Inflammatory macrophage treated with lipopolysaccharide for 1 hour (primary cell): ENCODE measurements at places on chromosomes 6 and 20.
A peak's percentile ranks its signal among the peaks of the same experiment; 100 is the strongest.

- peak; percentile 90 for DNase-seq
Measured at GRCh38 chr20:50438986-50439407, 71.2 kb upstream of the PTPN1 start.

GRCh38 chr20:49814057-49814694, 1.5 kb downstream of the SLC9A8 start:
- peak; percentile 67 for DNase-seq

DNA sequence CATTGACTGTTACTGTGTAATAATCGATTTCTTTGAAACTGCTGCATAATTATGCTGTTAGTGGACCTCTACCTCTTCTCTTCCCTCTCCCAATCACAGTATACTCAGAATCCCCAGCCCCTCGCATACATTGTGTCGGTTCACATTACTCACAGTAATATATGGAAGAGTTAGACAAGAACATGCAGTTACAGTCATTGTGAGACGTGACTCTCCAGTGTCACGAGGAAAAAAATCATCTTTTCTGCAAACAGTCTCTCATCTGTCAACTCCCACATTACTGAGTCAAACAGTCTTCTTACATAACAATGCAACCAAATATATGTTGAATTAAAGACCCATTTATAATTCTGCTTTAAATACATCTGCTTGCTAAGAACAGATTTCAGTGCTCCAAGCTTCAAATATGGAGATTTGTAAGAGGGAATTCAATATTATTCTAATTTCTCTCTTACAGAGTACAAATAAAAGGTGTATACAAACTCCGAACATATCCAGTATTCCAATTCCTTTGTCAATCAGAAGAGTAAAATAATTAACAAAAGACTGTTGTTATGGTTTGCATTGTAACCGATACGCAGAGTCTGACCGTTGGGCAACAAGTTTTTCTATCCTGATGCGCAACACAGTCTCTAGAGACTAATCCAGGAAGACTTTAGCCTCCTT, 113.3 kb downstream of the TMEM242 start:
- DNase-seq: no peak

DNA sequence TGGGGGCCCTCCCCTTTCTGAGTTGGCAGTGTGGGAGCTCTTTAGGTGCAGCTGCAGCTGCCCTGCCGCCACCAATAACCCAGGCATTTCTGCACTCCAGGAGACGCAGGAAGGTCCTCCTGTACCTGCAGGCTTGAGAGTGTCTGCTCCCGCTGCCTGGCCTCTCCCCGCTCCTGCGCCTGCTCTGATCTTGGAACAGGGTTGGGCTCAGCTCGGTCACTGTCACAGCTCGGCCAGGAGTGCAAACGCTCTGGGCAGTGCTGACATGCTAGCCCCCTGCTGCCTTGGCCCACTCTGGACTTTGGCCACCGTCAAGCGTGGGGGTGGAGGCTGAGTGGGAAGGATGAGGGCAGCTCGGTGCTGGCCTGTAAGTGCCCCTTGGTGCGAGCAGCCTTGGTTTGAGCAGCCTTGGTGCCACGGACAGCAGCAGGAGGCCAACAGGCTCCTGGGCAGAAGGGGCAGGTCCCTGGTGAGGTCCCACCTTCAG, 738.1 kb upstream of the GJE1 start:
- DNase-seq: no peak

DNA sequence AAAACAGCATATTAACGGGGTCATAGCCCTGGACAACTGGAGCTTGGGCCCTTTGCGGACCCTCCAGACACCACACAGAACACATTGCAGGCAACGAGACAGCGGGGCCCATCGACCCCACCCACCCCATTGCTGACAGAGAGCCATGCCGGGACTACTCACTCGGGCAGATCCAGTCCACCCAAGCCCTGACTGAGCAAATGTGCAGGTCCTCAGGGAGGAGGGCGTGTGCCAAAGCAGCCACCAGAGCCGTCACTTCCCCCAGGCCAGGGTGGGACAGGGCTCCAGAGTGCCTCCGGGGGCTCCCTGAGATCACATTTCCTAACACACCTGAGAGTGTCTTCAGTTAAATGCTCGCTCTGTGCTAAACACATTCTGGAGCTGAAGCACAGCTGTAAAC, 114.9 kb downstream of the CDH4 start:
- no peak for DNase-seq

DNA sequence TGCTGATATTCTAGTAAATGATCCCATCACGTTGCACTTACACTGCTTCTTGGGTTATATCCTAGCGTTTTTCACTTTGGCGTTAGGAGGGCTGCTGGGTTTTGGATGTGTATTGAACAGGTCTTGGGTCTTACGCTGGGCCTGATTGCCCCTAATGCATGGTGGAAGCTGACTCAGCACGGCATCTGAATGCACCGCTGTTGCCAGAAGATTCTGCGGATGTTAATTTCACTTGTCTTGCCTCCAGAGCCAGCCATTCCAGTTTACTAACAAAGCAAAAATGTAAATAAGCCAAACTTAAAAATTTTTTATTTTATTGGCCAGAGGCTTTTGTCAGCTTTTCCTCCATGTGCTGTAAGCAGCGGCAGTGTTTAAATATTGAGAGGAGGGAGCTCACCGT, 233.5 kb downstream of the TMEM242 start:
- DNase-seq: no peak

- DNase-seq: no peak
Measured at GRCh38 chr6:20811109-20811761, 277.0 kb downstream of the CDKAL1 start.

- no peak for DNase-seq
Measured at GRCh38 chr6:48183811-48184605, 73.0 kb upstream of the PTCHD4 start.

GRCh38 chr6:15484140-15484539, 178.7 kb downstream of the DTNBP1 start:
- no peak for DNase-seq

DNA sequence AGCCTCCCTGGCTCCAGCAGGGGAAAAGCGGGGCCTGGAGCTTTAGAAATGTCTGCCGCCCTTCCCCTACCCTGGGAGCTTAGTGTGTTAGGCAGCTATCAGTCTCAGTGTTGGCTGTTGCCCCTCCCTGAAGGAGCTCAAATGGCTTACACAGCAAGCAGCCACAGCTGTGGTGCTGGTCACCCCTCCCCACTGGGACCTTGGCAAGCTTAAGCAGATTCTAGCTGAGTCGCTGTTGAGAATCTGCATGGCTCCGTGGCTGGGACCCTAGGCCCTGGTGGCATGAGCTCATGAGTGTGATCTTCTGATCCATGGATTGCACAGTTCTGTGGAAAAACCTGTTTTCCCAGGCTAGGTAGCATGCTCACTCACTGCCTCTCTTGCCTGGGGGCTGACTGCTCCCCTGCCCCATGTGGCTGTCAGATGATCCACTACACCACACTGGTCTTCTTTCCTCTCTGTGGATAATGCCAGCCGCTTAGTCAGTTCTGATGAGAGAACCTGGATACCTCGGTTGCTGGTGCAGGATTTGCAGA, 714.0 kb downstream of the MAFB start:
- DNase-seq: no peak

DNA sequence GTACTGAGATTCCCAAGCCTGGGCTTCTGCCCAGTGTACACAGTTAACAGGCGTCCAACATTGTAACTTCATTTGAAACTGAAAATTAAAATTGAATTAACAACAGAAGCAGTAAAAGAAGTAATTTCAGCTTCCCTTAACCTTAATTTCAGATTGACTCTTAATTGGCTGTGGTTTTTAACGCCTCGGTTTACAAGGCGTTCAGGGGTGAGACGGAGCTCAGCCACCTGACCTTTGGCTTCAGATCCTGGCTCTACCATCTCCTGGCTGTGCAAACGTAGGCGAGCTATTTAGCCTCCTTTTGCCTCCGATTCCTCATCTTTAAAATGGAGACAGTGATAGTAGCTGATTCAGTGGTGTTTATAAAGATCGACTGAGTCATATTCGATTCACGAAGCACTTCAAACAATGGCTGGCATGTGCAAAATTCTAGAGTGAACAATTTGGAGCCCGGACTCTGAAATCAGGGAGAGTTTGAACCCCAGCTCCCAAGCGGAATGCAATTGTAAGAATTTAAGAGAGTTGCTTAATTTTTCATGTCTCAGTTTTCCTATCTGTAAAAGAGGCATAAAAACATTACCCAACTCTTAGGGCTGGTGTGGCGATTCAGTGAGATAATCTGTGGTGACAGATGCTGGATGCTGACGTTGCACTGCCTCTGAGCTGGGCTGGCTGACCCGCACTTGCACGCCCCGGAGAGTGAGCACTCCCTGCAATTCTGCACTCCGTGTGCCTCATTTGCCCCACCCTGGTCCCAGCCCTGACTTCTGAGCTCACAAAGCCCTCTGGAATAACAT, 23.5 kb upstream of the OCSTAMP start:
- no peak for DNase-seq

GRCh38 chr6:105744815-105745214, 341.3 kb upstream of the PRDM1 start:
- no peak for DNase-seq

DNA sequence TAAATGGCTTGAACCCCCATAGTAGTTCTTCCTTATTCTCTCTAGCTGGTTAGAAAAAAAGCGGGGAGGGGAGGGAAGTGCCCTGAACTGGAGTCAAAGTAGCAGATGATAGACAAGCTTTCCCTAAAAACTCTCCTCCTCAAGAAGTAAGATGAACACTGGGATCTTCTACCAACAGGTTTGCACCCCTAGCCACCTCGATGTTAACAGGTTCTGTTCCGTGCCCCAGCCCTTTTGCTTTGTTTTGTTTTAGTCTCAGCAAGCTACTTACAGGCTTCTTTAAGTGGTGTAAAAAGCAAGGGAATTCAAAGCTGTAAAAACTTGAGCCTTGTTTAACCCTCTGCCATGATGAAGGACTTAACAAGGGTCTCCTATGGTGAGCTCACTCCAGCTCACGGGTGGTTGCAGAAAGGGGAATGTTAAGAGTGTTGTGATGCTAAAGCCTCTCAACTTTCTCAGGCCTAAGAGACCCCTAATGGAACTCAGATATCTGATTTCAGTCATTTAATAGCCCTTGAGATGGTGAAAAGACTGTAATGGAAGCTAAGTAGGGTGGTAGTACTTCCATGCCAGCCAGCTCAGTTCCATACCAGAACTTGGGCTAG, 106.0 kb downstream of the FOXO3 start:
- no peak for DNase-seq
